SJSA1 (cell line): ENCODE measurements at places on chromosomes 4 and X. TPM values are rescaled to one million over a fixed set of nuclear protein-coding genes. Genes with fewer than 3 reads are reported as not detected.
A peak's percentile ranks its signal among the peaks of the same experiment; 100 is the strongest.

Gene SMR3B
- not detected in 2 replicates for total RNA-seq

GRCh38 chrX:137362583-137362982, 203.3 kb upstream of the ZIC3 start:
- no peak for DNase-seq

Gene ELK1
- 29.8 and 32.6 TPM in 2 replicates for total RNA-seq

GRCh38 chrX:69094977-69095669, 70.1 kb downstream of the PJA1 start:
- DNase-seq = no peak

Gene NDP
- total RNA-seq = 1.6 TPM in 1 of 2 replicates, not detected in the other

DNA sequence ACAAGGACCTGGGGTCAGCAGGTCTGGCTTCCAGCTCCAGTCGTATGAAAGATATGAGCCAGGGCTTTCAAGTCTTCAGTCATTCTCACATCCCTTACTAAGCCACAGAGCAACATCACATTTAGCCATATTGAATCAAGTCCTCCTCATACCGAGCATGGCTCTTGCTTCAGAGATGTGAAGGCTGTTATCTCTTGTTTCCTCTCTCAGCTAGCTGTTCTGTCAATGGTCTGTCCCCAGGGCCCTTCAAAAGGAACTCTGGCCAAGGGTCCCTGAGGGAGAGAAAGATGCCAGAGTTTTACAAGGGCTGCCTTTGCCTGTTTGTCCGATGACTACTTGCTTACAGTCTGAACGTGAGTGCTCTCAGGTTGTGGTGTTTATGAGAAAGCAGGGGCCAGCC, 30.5 kb downstream of the DOCK11 start:
- DNase-seq = no peak

GRCh38 chr4:77076889-77077635, 1.3 kb upstream of the CCNI start:
- no peak for DNase-seq

Gene PNMA6A
- total RNA-seq = not detected in 2 replicates

Gene SLC26A1
- total RNA-seq = not detected in 2 replicates

- DNase-seq = no peak
Observed at GRCh38 chr4:23993373-23993772, 103.5 kb upstream of the PPARGC1A start.

GRCh38 chr4:92236877-92237276, 66.9 kb upstream of the GRID2 start:
- peak; percentile 5 for DNase-seq

DNA sequence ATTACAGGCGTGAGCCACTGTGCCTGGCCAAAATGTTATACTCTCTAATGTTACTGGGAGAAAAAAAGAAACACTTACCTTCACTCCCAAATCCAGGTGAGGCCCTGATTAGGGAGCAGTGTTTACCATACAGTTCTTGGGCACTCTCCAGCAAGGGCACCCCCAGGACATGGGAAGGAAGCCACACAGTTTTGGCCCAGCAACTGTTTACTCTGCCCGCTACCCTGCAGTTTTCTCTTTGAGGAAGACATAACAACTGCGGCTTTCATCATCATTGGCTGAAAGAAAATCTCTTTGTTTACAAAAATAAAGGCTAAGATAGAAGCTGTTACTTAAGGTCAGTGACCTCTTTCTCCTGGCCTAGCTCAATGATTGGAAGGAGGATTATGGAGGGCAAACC, 145.5 kb upstream of the DUSP21 start:
- no peak for DNase-seq

- DNase-seq = no peak
Observed at GRCh38 chr4:56388306-56388705, 1.0 kb upstream of the AASDH start.

Gene GPR101
- not detected in 2 replicates for total RNA-seq

DNA sequence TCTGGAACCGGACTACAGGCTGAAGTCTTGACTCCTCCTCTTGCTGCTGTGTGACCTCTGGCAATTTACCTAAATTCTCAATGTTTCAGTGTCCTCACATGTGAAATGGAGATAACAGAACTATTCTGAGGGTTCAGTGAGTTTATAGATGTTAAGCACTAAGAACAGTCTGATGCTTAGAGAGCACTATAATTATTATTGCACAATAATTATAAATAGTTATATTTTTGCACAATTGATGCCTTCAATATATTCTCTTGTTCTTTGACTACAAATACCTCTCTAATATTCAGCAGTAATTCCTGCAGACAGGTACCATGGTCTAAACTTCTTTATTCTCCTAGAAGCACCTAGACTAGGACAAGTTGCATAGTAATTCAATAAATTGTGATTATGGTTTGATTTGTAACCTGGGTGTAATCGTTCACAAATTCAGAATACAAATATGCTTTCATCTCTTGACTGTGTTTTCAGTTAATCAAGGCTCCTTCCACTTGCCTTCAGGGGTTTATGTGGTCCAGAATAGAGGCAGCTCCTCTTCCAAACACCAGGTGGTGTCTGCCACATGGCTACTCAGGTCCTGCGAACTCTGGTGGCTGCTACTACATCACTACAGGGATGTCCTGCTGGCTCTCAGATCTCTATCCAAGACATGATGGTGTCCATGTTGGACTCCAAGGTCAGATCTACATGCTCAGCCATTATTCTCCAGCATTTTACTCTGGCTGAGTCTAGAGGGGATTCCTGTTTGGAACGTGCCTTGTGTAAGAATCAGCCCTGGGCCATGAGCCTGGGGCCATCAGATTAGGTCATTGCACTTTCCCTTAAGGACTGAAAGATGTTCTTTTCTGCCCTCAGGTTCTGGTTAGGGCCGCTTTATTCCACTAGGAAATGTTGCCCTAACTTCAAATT, 103.4 kb downstream of the QRFPR start:
- DNase-seq = no peak

- no peak for DNase-seq
Observed at GRCh38 chr4:75822416-75822815, 79.8 kb downstream of the PPEF2 start.

- DNase-seq = no peak
Observed at GRCh38 chrX:101759000-101759399, 99.3 kb upstream of the ARMCX2 start.

Gene CLDN22
- not detected in 2 replicates for total RNA-seq

DNA sequence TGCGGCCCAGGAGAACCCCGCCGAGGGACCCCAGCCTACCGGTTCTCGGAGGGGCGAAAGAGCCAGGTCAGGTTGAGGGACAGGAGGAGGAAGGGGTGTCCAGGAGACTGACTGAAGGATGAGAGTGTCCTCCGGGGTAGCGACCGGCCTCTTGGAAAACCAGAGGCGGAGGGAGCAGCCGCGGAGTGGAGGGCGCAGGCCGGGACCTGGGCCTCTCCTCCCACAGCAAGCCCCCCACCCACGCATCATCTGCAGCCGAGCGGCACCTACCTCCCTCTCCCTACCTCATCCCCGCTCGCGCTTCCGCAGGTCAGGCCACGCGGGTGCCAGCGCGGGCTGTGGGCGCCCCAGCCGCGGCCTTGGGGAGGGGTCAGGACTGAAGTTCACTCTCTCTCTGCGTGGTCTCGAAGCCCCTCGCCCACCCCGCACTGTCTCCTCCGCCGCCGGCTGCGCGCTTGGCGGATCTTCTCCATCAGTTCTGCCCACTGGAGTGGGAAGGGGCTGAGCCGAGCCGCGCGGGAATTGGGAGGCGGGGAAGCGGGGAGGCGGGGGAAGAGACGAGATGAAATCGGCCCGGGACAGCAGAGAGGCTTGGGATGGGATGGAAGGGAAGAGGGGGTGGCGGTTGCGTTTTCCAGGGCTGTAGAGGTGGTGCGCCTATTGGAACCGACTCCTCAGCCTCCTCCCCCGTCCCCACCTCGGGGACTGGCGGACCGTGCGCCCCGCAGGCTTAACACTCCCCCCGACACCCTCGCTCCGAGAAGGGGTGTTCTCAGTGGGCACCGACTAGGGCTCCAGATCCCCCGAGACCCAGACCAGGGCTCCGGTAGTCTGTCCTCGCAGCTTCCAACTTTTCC, 1.8 kb downstream of the NLGN4X start:
- DNase-seq = no peak

- peak; percentile 47 for DNase-seq
Observed at GRCh38 chrX:136711147-136711546, 63.2 kb downstream of the CD40LG start.

DNA sequence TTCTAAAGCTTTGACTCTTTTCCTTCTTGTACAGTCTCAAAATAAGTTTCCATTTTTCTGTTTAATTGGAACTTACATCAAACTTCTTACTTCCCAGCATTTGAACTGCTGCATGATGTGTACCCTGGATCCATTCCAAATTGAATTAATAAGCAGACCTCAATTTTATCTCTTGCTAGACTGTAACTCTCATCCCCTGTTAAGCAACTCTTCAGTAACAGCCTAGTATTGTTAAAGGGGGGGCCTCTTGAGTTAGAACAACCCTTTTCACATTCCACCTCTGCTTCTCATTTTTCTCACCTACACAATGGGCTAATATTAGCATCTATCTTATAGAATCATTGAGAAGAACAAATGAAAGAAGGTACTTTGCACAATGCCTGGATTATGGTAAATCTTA, 169.4 kb downstream of the IL1RAPL1 start:
- DNase-seq = no peak

GRCh38 chr4:177032341-177032740, 239.6 kb upstream of the VEGFC start:
- no peak for DNase-seq

- no peak for DNase-seq
Observed at GRCh38 chr4:38572793-38573192, 91.2 kb upstream of the KLF3 start.

Gene STATH
- not detected in 2 replicates for total RNA-seq

Gene TXK
- 1.9 and 3.0 TPM in 2 replicates for total RNA-seq

Gene STOX2
- 0.55 TPM in 1 of 2 replicates, not detected in the other for total RNA-seq

DNA sequence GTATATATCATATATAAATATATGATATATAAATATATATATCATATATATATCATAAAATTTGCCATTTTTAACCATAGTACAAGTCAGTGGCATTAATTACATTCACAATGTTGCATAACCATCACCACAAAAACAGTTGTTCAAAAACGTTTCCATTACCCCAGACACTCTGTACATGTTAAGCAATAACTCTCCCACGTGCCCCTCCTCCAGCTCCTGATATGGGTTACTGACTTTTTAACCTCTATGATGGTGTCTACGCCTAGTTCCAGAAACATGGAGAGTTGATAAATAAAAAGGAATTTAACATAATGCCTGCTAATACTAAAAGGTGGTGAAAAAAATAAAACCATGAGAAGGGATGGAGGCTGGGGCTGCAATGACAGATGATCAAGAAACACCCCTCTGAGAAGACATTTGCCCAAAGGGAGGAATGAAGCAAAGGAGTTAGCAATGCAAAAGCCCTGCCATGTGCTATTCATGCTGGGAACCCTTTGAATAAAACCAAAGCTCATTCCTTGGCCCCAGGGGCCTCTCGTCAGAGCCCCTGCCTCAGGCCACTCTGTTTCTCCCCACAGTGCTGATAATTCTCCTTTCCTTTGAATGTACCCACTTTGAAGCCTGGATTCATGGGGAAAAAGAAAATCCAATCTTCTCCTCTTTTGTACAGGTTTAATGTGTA, 144.3 kb downstream of the NWD2 start:
- DNase-seq = no peak

DNA sequence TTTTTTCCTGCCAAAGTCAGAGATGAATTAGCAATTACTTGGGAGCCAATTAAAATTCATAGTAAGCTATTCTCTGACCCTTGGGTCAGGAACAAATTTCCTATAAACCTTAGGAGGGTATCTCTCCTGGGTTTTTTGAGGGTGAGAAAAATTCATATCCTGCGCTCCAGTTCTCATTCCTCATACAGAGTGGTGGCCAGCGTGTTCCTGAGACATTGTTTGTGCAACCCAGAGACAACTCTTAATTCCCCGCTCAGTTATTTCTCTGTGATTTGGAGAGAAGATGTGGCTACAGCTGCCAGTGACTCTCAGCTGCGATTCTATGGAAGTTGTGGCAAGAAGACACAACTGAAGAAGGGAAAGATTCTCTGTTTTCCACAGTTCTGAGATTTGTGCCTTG, 37.9 kb upstream of the CBR4 start:
- no peak for DNase-seq

Gene SSX2B
- total RNA-seq = not detected in 2 replicates

DNA sequence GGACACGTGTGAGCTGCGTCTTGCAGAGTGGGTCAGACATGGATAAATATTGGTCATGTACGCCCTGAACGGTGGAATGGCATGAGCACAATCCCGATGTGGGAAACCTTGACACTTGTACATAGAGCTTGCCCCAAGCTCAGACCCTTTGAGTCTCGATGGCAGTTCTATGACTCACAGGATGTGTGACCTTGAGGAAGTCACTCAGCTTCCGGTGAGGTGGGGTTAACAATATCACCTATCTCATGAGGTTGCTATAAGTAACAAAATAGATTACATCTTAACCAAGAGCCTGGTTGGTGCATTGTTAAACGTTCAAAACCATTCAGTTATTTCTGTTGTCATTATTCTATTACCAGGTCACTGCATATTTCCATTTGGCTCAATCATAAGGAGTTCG, 109.1 kb upstream of the TBL1X start:
- DNase-seq = no peak

Gene KCNIP4
- not detected in 2 replicates for total RNA-seq

DNA sequence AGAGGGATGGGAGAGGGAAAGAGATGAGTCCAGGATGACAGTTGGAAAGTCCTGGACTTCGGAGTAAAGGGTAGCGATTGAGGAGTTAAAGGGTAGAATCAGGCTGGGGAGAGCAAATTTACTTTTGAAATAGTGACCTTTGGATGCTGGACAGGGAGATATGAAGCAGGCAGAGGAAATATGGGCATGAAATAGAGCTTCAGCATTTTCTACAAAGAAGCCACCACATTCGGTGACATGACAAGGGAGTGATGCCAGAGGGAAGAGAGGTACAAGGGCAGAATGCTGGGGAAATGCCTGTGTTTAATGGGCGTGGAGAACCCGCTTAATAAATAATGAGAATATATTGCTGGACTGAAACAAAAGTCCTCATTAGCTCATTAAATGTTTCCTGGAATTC, 92.7 kb downstream of the TBL1X start:
- no peak for DNase-seq

Gene GRID2
- total RNA-seq = not detected in 2 replicates

Gene HTT-AS
- total RNA-seq = not detected in 2 replicates

DNA sequence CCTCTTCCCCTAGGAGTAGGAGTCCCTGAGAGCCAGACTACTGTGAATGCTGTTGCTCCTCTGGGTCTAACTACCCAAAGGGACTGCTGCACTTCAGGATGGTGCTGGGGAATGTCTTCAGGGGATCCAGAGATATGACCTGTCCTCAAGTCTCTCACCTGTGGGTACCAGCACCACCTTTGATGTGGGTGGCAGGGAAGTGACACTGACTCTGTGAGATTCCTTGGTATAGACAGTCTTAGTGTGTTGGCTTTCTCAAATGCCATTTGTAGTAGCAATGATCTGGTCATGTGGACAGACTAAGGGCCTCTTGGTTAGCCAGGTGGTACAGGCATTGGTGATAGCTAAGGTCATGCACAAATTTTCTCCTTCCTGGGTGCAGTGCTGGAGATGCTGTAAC, 108.9 kb upstream of the ADAMTS3 start:
- no peak for DNase-seq

Gene SLC9B1
- 1.5 TPM in 1 of 2 replicates, not detected in the other for total RNA-seq

Gene ACE2
- total RNA-seq = 0.08 TPM in 1 of 2 replicates, not detected in the other

- DNase-seq = no peak
Observed at GRCh38 chr4:144371485-144371884, 231.0 kb upstream of the GYPA start.

GRCh38 chr4:8641931-8642650, 49.5 kb downstream of the CPZ start:
- no peak for DNase-seq
